Hematopoietic multipotent progenitor cell treated with erythropoietin and hydrocortisone succinate and interleukin-3 and kit ligand, for 15 days (in vitro differentiated cells): ENCODE measurements at places on chromosomes 13 and 19.

DNA sequence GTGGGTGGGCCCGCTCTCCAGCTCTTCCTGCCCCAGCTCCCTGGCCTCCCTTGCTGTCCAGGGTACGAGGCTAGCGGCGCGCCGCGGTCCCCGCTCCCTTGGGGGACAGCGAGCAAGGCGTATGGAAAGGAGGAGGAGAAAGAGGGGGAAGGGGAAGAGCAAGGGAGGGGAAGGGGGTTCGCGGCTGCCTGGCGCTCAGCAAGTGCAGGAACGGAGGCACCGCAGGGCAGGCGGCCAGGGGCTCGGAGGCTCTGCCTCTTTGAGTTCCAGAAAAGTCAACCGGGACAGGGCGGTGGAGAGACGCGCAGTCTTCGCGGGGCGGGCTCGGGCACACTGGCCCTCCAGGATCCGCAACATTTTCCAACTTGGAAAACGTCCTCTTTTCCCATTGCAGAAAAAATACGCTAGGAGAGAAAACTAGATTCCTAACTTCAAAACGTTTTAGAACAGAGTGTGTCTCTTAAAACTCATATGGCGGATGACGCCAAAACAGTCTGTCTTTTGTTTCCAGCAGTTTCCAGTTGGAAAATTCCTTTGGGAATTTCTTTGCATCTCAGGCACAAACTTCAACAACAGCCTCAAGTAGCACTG lies 23.1 kb upstream of the TNFRSF19 start:
- no peak for DNase-seq

GRCh38 chr13:59975807-59976435 lies 187.8 kb downstream of the DIAPH3 start:
- DNase-seq, result no peak

GRCh38 chr19:46521241-46521868 lies 25.7 kb upstream of the PNMA8B start:
- DNase-seq, result no peak

GRCh38 chr13:39284801-39285388 lies 246.6 kb downstream of the NHLRC3 start:
- DNase-seq, result no peak

DNA sequence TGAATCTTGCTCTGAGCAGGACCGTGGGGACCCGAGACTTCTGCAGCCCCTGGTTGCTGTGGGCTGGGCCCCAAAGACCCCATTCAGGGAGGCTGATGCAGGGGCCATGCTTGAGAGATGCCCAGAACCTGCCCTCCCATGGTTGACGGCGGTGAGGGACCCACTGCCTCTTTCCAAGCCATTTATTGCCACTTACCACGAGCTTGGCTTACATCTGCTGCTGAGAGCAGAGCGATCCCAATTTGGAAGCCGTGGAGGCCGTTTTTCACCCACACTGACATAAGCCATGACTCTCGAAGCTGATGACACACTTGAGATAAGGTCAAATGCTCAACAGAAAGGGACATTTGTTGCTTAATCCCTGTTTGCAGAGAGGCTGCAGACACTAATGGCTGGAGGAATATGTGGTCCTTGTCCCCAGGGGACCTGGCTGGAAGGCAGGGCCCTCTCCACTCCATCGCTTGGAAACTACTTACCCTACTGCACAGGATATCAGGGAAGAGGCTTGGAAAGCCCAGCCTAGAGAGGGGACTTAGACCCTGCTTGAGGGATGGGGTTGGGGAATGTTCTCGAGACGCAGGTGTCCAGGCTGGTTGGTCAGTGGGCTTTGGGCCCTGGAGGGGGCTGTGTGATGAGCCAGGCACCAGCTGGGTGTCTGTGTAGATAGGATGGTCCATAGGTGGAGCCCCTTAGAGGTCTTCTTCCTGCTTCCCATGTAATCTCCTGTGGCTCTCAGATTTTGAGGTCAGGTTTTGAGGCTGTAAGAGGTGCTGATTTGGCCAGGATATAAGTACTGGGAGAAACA lies 15.3 kb downstream of the ZNF536 start:
- DNase-seq, result no peak

DNA sequence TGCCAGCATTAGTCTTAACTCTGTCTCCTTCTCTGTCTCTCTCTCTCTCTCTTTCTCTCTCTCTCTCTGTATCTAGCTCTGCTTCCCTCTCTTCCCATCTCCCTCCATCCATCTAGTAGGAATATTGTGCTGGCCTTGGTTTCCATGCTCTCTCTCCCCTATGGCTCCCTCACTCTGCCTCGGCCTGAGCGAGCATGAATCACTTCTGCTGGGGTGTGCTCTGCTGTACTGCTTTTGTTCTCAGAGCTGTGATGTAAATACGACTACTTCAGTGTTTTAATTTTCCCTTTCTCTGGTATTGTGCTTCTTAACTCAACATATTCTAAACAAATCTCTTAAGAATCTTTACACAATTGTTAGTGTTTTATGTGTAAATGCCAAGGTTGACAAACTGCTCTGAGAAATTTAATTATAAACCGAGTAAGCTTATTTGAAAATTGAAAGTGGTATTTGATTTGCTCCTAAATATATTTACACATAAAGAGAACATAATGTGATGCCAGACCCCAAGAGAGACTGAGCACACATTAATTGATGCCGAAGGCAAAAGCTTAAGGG lies 211.5 kb upstream of the KL start:
- DNase-seq, result no peak

DNA sequence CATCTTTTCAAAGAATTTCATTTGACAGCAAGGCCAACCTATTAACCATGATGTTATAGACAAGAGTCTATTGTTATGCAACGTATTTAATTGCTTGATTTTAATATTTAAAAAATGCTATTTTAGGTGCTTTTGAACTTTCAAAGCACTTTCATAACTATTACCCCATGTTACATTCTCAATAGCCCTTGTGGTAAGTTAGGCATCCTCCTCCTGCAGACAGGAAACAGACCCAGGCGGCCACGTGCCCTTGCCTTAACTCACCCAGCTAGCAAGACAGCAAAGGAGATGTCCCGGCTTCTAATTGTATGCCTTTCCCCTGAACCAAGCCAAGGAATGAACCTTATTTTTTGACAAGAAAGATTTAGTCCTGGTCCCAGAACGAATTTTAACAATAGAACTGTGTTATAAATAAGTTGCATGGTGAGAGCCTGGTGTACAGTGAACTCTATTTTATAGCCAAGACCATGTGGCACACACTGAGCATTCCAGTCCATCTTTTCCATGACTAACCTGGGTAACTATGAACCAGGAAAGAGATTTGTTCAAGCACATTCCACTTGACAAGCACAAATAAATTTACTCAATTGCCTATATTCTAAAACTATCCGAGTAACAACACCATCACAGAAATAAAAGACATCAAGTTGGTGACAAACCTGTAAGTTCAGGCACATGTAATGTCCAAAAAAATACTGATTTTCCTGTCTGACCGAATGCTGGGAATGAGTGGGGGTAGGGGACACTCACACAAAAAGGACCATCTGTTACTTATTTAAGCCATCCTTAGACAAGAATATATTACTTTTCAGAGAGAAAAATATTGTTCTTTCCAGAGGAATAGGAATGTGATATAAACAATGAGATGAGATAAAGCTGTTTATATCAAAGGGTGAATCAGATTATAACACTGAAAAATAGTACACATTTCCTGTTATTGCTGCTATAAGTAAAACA lies 163.0 kb downstream of the EFNB2 start:
- DNase-seq, result no peak

GRCh38 chr13:24008679-24009078 lies 111.4 kb upstream of the C1QTNF9B start:
- DNase-seq, result no peak

DNA sequence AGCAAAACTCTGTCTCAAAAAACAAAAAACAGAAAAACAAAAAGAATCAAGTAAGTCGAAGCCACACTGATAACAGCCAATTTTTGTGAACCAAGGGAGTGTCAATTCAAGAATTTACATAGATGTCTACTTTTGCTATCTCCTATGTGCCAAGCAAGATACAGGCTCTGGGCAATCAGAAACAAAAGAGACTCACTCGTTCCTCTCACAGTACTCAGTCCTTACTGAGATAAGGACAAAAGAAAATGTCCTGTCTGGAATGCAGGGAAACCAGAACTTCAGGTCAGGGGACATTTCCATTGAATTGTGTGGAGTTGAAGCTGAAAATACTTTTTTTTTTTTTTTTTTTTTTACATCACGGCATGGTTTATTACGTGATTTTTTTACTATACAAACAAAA lies 53.0 kb downstream of the NLRP12 start:
- no peak for DNase-seq

DNA sequence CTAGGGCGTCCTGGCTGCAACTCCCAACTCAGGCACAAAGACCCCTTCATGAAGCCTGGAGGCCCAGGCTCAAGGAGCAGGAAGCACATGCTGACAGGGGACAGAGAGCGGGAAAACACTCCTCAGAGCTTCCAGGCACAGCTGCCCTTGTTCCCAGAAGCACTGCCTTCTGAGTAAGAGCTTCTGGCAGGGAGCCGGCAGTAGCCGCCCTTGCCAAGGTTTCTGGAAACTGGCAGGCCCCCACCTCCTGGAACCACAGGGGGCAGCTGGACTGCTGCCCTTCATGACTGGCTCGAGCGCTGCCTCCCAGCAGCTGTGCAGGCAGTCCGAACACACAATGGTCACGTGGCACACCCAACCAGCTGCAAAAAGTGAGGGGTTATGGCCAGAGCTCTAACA lies 33.6 kb upstream of the EPHX3 start:
- DNase-seq, result peak; percentile 43

DNA sequence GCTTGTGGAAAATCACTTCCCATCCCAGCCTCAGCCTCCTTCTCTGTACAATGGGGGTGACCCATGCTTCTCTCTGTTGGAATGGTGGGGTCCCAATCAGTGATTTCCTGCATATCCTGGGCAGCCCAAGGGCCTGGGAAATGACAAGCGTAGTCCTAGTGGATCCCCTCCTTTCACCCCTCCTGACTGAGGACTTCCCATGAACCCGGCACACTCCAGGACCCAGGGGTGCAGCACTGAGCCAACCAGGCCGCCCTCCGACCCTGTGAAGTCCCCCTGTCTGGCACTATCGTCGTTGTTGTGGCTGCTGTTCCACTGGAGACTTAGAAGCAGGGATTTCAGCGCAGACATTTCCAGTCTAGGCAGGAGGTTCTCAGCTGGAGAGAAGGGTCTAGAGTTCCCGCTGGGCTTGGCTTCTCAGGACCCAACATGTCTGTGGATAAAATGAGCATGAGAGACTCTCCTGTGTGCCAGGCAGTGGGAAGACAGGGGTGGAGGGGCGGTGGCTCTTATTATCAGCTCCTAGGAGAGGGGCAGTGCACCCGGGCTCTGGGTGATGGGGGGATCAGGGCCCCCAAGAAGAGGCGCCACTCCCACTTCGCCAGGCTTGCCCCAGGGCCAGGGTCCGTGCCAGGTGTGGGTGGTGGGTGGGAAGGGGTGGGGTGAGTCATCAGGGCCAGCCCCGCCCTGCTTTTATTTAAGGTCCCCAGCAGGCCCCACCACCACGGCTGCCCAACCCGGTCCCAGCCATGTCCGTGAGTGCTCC lies at the start of gene LGALS7B:
LGALS7B (plus strand) TSS at position 723 of the 766 bp plus-strand sequence; CDS start at position 750, 27 bp downstream.
- no peak for DNase-seq

- no peak for DNase-seq
These were observed 111.3 kb upstream of the PCDH9 start for GRCh38 chr13:67341406-67341805.

- DNase-seq, result no peak
These were observed 60.0 kb downstream of the FLT1 start for GRCh38 chr13:28434926-28435325.

DNA sequence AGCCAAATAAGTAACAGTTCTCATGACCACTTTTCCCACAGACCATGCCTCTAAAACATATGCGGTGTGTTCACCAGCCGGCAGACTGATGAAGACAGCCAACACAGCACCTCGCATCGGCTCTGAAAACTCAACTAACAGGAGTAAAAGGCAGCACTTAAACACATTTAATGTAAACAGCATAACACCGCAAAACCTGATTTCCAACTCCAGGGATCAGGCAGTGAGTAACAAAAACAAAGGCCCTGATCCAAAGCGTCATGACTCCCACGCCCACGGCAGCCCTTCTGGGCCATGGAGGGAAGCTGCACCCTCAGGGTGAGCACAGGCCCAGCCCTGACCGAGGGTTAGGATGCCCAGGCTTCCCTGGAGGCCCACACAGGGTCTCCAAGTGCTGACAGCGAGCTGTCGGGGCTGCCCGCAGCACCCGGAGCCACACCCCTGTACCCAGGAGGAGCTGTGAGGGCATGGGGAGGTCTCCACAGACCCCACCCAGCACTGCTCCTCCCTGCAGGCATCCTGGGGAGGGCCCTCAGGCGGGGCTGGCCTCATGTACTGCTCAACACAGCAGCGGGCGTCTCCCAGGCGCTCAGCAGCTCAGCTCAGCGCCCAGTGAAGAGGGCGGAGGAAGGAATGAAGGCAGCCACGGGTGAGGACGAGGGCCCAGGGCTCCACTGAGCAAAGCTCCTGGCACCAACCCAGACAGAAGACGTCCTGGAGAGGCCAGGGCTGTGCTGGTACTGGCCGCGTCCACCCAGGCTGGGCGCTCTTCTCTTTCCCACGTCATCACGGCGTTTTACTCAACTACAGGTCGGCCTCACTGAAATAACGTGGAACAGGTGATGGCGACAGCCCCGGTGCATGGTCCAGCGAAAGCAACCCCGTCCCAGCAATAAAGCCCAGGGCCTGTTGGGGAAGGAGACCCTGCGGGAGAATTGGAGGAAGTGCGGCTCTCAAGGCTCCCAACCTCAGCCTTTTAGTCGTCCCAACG lies 53.7 kb downstream of the RASA3 start:
- peak; percentile 16 for DNase-seq

DNA sequence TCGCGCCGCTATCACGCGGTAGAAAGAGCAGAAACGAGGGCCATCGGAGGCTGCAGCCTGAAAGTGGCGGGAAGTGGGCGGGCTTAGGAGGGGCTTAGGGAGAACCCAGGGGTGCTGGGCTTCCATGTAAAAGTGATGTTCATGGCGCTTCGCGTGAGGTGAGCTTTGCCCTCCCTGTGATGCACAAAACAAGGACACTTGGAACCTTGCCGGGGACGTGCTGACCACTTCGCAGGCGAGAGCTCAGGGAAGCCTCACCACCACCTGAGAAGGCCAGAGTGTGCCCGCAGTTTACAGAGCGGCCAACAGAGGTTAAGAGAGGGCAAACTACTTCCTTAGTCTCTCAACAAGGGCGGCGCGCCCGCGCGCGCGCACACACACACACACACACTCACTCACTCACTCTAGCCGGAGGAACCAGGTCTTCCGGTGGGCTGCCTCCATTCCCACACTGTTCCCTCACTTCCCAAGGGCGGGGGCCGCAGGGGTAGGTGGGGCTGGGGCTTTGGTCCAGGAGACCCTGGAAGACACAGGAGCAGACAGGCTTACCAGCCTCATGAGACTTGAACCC lies 651 bp downstream of the GAPDHS start:
- DNase-seq, result no peak

GRCh38 chr13:59099182-59099974 lies 1064.3 kb downstream of the DIAPH3 start:
- no peak for DNase-seq

DNA sequence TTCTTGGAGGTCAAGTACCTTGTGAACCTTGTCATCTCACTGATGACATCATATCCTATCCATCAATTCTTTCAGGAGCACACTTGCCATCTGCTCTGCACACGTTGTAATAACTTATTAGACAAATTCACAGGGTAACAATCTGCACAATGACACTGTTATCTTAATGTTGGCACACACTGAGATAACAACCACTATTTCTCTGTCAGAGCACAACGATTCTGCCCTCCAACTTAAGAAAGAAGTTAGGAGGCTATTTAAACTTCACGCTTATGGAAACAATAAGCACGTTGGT lies 351.3 kb downstream of the DACH1 start:
- no peak for DNase-seq
